Memory B cell (primary cell): ENCODE measurements at places on chromosomes 1 and 21.

DNA sequence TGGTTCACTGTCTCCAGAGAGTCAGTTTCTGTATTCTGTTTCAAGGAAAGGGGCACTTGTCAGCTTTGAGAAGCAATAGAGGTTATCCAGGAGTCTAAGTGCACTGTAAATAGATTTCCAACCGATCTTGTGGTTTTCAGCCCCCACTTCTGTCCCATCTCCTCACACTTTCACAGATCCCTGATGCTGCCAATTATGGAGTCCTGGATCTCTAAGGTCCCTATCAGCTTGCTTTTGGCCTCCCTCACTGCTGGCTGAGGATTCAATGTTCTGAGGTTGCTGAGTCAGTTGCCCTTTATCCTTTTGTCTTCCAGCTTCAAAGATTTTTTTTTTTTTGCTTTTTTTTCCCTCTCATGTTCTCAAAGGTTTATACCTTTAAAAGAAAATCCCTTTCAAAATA lies 98.4 kb downstream of the DIRAS3 start:
- no peak for DNase-seq

GRCh38 chr1:89519779-89520358 lies 4.8 kb upstream of the LRRC8B start:
- DNase-seq = no peak

- DNase-seq = no peak
These were observed at the start of gene CACHD1 for GRCh38 chr1:64469977-64470664. Gene CACHD1 (plus strand): TSS chr1:64470129. CDS start chr1:64470745, 616 bp downstream.

GRCh38 chr21:46069166-46069565 lies 28.7 kb upstream of the COL6A2 start:
- DNase-seq = no peak

DNA sequence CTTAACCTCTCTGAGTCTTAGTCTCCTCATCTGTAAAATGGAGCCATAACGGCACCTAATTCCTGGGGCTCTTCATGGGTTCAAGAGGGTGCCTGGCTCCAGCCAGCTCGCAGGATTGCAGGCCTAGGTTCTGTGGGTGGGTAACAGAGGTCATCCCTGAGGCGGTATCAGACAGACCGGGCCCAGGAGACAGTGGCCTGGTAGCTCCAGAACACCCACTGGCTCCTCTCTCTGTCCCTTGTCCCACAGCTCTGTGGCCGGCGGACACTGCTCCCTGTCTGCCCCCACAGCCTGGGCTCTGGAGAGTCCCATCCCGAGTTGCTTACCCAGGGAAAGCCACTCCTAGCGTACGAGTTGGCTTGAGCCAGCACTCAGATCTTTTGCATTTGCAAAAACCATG lies 150.3 kb downstream of the PEX14 start:
- no peak for DNase-seq

- DNase-seq = no peak
These were observed 2.7 kb upstream of the MPZL1 start for GRCh38 chr1:167718914-167719691.

DNA sequence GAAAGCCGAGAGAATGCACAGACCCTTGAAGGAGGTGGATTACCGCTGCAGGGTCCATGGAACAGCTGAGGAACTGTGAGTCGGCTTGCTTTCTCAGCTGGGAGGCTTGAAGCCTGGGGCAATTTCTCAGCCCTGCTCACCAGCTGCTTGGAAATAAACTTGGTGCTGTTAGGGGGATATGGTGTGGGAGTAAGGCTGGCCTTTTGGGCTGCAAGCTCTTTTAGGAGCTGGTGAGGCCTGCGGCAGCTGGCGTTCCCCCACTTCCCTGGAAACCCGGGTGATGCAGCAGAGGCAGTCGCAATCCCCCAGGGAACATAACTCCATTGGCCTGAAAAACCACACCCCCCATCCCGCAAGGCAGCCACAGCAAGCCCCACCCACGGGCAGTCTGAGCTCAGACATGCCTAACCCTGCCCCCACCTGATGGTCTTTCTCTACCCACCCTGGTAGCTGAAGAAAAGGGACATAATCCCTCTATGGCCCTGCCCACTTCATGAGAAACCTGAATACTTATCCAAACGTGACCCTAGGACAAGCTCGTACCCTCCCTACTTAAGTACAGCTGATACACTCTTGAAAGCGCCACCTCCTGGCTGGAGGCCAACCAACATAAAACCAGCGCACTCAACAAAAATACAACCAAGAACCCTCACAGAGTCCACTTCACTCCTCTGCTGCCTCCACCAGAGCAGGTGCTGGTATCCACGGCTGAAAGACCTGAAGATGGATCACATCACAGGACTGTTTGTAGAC lies 1995.8 kb downstream of the NCAM2 start:
- no peak for DNase-seq

- no peak for DNase-seq
These were observed 111.8 kb upstream of the KIAA1614 start for GRCh38 chr1:180800945-180801344.

DNA sequence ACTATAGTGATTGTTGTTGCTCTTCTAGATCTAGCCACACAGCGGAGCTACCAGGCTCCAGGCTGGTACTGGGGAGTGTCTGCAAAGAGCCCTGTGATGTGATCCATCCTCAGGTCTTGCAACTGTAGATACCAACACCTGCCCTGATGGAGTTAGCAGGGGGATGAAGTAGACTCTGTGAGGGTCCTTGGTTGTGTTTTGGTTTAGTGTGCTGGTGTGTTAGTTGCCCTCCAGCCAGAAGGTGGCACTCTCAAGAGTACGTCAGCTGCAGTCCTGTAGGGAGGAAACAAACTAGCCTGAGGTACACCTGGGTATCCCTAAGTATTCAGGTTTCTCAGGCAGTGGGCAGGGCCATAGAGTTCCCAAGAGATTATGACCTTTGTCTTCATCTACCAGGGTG lies 81.2 kb upstream of the TMPRSS2 start:
- no peak for DNase-seq

- DNase-seq = no peak
These were observed 643 bp downstream of the FNDC5 start for GRCh38 chr1:32869923-32870614.

DNA sequence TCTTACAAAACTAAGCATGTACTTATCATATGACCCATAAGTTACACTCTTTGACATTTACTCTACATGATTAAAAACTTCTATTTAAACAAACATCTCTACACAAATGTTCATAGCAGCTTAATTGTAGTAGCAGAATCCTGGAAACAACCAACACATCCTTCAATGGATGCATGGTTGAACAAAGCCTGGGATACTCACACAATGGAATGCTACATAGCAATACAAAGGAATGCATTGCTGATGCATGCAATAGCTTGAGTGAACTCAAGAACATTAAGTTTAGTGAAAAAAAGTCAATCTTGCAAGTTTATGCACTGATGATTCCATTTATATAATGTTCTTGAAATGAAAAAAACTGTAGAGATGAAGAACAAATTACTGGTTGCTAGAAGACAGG lies 686.9 kb downstream of the LRRIQ3 start:
- no peak for DNase-seq
